ENCODE measurements at places on chromosomes 16 and 17.

DNA sequence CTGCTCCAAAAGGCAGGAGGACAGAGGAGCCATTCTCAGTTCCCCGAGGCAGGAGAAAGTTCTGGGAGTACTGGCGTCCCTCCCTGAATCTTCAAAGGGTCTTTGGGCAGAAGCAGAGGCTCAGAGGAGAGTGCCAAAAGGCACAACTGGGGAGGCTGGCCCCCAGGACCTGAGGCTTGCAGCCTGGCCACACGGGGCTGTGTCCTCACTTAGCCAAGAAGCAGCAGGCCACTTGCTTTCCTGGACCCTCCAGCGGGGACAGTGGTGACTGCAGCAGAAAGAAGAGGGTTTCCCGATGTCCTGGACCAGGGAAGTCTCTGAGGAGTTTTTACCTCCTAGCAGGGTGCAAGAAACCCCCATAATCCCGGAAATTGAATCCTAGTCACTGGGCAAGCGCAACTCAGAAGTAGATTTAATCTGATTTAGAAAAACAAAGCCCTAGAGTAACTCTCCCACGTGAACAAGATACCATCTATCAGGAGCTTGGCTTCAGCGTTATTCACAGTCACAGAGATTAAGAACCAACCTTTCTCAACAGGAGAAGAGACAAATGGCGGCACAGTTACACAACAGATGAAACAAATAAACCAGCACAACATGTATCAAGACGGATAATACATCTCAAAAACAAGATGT is 25.5 kb upstream of the BCO1 start:
- no peak for DNase-seq

DNA sequence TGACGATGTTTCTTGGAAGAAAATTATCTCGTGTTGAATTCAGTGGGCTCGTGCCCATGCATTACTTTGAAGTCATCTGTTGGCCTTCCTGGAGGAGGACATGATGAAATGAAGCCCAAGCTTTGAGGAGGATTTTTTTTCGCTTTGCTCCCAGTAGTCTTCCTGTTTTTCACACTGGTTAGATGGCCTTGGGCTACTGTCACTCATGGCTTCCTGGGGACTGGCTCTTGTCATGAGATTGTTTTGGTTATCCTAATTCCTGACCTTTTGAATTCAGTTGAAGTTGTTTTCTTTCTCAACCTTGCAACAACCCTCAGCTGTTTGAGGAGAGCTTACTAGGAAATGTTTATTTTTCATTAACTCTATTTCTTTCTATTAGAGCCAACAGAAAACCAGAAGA is 430.7 kb downstream of the HS3ST3B1 start:
- no peak for DNase-seq

- DNase-seq = peak; percentile 83
Measured at GRCh38 chr16:4734730-4735535, 596 bp downstream of the DNAAF8 start.

DNA sequence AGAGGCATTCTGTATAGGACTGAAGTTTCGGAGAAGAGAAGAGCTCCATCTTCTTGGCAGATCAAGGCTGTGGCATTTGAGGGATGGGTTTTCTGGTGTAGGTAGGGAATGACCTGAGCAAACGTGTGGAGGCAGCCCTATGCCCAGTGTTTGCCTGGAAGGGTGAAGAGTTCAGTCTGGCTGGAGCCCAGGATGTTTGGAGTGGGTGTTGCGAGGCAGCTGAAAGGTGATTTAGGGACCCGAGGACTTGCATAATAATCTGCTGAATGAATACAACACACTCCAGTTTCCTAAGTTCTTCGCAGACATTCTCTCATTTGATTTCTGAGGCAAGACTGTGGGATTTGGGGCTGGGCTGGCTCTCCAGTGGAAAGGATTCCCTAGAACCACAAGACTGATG is 186.2 kb downstream of the CYLD start:
- no peak for DNase-seq

- DNase-seq = peak; percentile 68
Measured at GRCh38 chr17:28928061-28928460, 23.3 kb downstream of the PHF12 start.

DNA sequence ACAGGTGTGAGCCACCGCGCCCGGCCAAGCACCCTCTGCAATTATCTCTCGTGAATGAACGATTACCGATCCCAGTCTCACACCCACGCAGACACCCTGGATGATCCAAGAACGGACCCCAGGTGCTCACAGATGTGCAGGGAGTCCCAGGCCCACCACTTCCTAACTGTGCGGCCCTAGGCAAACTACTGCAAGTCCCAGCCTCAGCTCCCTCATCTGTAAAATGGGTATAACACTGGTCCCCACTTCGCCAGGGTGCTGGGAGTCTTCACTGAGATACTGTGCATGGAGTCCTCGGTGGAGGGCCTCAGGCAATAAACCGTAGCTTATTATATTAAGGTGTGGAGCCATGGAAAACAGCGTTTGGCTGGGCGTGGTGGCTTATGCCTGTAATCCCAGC is 21.6 kb upstream of the PITPNA start:
- DNase-seq = no peak

DNA sequence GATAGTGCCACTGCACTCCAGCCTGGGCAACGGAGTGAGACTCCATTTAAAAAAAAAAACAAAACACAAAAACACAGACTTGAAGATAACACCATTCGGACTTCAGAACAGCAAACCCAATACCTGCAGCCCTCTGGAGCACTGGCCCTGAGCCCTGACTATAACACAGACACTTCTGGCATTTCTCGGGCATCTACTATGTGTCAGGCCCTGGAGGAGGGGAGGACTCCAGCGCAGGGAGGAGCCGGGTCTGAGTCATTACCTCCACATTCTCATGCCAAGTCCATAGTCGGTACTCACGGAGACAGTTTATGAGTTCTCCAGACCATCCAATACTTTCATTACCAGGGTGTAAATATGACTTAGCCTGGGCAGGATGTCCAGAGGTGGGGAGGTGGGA is 48.8 kb downstream of the PITPNM3 start:
- peak; percentile 91 for DNase-seq

DNA sequence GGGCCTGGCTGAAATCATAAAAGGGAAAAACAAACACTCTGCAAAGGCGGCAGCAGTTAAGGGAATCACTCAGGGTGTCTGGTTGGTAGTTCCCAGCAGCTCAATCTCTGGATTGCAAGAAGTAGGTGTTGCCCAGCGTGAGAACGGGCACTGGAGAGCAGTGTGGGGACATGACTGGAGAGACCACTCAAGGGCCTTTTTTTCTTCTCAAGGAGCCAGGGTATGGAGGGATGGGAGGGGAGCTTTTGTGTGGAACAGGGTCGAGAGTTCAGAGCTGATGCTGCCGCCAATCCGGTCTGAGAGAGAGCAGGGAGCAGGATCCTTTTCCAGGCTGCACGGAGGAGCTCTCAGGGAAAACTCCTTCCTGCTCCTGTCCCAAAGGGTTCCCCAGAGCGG is 15.2 kb downstream of the SCNN1B start:
- no peak for DNase-seq

Data from EL (cell line).